ENCODE measurements at places on chromosomes 12 and 14. TPM values are rescaled to one million over a fixed set of nuclear protein-coding genes. Genes with fewer than 3 reads are reported as not detected.

VPS29 gene
- 147 TPM for total RNA-seq

LHX5 gene
- total RNA-seq: not detected

RAPGEF3 gene
- 53.6 TPM for total RNA-seq

DAO gene
- not detected for total RNA-seq

NFATC4 gene
- total RNA-seq: 88.5 TPM

SELPLG gene
- total RNA-seq: 0.62 TPM

NID2 gene
- 56.7 TPM for total RNA-seq

VWF gene
- total RNA-seq: 2,328 TPM

AJUBA gene
- total RNA-seq: 61.7 TPM

BICDL1 gene
- total RNA-seq: not detected
